H9 (cell line): ENCODE measurements at places on chromosomes 2 and 18.

GRCh38 chr2:110688594-110689091 is 10.8 kb upstream of the BUB1 start:
- peak; percentile 91 for DNase-seq

- DNase-seq = peak; percentile 49
Measured at GRCh38 chr2:13652531-13653313, 936.0 kb downstream of the TRIB2 start.

- DNase-seq = no peak
Measured at GRCh38 chr18:21743166-21743832, 2.7 kb downstream of the MIB1 start.

GRCh38 chr2:226892729-226893128 is 56.9 kb downstream of the RHBDD1 start:
- DNase-seq = no peak

DNA sequence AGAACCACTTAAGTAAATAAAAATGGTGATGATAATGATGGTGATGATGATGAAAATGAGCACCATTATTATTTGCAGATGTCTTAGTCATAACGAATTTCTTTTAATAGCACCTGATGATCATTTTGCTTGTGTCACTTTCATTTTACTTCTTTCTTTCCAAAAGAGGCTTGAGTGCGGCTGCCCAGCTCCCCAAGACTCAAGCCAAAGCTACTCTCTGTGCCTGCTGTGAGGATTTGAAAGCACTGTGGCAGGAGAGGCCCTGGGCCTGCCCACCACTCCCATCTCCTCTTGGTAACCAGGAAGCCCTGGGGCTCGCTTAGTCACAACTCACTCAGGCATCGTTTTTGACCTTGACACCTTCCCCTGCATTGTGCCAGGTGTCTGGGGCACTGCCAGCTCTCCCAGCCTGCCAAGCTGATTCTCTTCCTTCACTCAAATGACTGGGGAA is 41.2 kb downstream of the RPL37A start:
- DNase-seq = no peak

- no peak for DNase-seq
Measured at GRCh38 chr2:218839430-218839829, 7.8 kb upstream of the PRKAG3 start.

DNA sequence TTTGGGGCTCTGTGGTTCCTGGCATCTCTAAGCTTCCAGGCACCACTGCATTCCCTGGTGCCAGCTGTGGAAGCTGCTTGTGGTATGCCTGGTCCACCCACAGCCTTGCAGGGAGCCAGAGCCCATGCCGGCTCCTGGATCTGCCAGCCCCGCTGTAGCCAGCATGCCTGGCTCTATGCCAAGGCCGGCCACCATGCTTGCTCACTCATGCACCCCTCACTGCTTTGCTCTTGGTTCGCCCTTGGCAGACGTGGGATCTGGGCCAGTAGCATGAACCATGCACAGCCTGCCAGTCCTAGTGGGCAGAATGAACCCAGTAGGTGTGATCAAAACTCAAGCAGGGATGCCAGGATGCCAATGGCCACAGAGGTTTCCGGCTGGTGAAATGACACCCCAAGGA is 634.2 kb upstream of the TMEFF2 start:
- no peak for DNase-seq

GRCh38 chr2:43073401-43073825 is 153.0 kb downstream of the ZFP36L2 start:
- DNase-seq = no peak

DNA sequence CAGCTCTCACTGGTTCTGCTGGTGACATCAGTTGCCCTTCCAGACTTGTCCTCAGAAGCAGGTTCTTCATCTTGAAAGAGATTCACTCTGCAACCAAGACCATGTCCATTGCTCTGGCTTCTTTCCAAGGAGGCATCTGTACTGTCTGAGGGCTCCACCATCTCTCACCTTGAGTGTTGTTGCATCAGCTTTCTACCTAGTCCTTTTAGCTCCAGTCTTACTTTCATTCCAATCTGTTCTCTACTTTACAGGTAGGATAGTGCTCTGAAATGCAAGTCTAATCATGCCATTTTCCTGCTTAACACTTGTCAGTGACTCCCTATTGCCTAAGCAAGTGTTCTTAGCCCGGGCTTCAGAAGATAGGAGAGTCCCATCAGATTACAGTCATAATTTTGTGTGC is 117.7 kb downstream of the EN1 start:
- DNase-seq = no peak

DNA sequence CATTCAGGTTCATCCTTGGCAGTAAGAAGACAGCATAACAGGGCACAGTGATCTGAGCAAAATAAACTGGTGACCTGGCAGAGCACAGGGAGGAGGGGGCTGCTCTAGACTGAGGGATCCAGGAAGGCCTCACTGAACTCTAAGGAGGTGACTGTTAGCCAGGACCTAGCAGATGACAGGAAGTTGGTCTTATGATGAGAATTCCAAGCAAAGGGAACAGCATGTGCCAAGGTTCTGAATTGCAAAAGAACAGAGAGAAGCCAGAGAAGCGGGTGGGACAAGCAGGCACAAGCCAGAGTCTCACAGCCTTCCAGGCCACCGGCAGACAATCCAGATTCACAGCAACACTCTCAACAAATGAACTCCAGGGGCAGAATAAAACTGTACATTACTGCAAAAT is 152.7 kb upstream of the PTPRM start:
- DNase-seq = no peak

GRCh38 chr2:26344581-26345282 is 1.2 kb upstream of the SELENOI start:
- peak; percentile 73 for DNase-seq

GRCh38 chr2:55012672-55013484 is 37.4 kb downstream of the RTN4 start:
- DNase-seq = no peak

DNA sequence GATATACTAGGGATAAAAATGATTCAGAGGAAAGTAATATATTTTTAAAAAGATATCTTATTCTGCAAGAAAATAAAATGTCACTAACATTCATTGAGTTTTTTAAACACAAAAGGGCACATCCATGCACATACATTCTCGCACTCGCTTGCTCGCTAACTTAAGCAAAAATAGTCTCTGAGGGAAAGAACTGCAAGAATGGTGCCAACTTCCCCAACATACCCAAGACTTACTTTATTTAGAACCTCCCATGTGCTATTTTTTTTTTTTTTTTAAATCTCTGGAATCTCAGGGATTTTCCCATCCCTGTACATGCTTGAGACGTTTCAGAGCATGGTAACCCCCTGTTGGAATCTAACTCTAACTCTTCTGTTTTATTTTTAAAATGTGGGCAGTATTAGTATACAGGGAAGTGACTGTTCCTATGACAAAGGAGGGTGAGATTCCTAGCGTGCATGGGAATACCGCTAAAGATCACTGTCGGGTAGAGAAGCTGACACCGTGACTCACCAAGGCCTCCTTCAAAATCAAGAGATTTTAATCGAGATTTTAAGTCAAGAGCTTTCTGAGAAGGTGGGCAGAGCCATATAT is 187.9 kb upstream of the ZEB2 start:
- DNase-seq = no peak

GRCh38 chr18:40738321-40738880 is 1216.6 kb upstream of the PIK3C3 start:
- DNase-seq = no peak

DNA sequence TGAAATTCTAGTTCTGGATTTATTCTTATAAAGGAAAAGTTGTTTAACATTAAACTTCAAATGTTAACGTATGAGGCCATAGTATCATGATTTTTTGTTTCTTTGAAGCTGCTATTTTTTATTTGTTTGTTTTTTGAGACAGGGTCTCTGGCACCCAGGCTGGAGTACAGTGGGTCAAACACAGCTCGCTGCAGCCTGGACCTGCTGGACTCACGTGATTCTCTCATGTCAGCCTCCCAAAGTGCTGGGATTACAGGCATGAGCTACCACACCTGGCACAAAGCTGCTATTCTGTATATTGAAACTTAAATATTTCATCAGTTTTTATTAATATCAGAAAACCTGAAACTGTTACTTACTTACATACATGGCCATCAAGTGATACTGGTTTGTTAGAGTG is 89.5 kb upstream of the RPRM start:
- DNase-seq = no peak

GRCh38 chr2:237878321-237879057 is 19.1 kb downstream of the RAMP1 start:
- no peak for DNase-seq

DNA sequence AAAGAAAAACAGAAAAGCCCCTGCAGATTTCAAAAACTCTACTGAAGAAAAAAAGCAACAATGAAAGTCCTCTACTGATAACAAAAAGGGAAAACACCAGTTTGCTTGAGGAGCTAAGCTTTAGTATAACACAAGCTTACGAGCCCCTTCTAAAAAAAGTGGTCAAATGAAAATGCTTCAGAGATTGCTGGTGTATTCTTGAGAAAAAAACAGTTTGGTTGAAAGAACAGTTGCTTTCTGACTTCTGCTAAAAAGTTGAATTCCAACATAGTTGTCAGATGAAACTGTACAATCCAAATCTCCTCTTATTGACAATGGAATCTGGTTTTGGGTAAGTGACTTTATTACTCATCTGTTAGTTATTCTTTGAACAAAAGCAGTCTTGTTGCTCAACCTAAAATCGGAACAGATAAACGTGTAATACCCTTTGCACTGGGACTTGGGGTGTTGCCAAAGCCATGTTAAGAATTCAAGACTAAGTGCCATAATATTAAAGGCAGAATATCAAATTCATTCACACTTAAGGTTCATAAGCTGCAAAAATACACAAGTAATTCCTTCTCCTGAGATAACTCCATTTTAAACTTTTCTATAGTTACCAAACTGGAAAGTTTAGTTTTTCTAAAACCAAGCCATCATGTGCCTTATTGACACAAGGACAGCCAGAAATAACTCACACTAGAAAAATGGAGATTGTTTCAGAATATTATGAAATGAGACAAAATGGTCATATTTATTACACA is 45.3 kb upstream of the SPAG16 start:
- no peak for DNase-seq

DNA sequence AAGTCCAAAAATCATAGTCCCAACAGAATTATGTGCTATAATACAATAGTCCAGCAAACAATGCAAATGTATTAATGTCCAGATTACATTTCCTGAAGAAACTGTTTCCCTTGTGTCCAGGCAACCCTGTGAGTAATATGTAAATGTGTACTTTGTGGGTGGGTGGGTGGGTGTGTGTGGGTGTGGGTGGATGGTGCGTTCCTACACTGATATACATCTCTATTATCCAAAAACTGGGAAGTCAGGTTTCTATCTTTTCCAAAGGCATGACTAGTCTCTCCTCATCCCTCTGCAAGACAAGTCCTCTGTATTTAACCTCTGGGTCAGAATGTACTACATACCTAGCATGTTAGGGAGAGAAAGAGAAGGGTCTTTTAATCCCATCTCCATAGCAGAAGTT is 71.6 kb downstream of the LNPK start:
- no peak for DNase-seq

DNA sequence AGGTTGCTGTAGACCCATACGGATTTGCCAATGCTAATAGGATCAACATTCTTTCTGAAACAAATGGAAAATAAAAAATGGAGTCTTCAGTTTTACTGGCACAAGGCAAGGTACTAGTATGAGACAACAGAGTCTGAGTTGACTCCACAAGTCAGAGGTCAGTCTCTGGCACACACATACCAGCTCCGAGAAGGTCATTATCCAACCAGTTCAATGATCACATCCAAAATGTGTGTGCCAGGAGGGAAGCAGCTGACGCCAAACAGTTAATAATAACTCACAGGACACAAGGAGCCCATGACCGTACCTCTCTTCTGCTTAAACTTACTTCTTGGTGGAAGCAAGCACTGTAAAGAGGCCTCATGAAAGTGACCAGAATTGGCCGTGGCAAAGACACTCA is 528.6 kb downstream of the ZNF516 start:
- no peak for DNase-seq

GRCh38 chr2:62774555-62775366 is 69.2 kb downstream of the EHBP1 start:
- DNase-seq = no peak

DNA sequence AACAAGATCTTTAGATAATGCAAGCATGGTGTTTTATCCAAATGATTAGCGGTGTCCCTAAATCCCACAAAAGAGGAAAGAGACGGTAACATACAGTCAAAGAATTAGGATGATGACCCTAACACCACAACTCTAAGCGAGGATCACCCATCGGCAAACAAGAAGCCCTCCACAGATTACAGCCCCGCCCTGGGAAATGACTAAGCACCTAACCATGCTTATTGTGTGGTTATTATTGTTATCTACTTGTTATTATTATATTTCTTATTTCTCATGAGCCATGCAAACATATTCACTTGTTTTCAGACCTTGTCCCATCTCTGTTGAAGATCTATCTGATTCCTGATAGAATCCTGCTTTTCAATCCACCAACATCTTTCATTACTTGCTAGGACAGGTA is 651.3 kb downstream of the NYAP2 start:
- no peak for DNase-seq

- no peak for DNase-seq
Measured at GRCh38 chr2:111927723-111928122, 29.3 kb downstream of the MERTK start.

- peak; percentile 19 for DNase-seq
Measured at GRCh38 chr2:129763190-129763846, 216.1 kb upstream of the RAB6C start.

GRCh38 chr18:79402977-79403722 is 7.4 kb downstream of the NFATC1 start:
- no peak for DNase-seq

GRCh38 chr18:29594493-29594892 is 1417.6 kb upstream of the CDH2 start:
- no peak for DNase-seq

GRCh38 chr2:8640498-8640897 is 41.4 kb upstream of the ID2 start:
- DNase-seq = no peak

DNA sequence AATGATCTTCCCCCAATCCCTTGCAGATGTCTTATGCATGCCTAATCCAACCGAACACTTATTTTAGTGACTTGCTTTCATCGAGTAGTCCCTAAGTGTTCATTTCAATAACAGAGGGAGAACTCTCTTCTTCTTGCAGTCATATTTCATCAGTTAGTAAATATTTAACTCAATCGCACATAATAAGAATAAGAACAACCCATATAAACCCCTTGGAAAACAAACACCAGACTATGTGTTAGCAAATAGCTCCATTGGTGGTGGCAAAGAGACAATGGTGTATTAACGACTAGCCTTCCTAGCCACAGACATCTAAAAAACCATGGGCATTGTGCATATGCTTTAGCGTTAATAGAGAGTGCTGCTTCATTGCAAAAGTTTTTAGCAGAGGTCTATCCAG is 725.8 kb downstream of the BCL11A start:
- no peak for DNase-seq

GRCh38 chr2:104434318-104434792 is 419.6 kb upstream of the POU3F3 start:
- DNase-seq = peak; percentile 79

- DNase-seq = no peak
Measured at GRCh38 chr2:225074366-225074765, 32.1 kb upstream of the DOCK10 start.
